Testis (tissue), 5 donors: ENCODE measurements at places on chromosomes 2 and 18.

DNA sequence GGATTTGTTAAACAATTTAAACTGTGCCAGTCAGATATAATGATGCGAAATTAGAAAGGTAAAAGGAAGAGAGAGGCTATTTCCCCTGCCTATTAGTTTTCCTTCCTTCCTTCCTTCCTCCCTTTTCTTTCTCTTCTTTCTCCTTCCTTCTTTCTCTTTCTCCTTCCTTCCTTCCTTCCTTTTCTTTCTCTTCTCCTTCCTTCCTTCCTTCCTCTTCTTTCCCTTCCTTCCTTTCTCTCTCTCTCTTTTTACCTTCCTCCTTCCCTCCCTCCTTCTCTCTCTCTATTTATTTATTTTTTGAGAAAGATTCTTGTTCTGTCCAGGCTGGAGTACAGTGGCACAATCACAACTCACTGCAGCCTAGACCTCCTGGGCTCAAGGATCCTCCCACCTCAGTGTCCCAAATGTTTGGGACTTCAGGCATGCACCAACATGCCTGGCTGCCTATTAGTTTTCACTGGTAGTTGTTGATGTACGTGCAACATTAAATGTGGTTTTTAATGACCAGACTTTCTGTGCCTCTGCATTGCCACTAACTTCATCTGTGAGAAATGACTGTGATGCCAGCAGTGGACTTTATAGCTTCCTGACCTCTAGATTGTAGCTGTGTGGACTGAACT is 48.7 kb upstream of the NFE2L2 start:
- DNase-seq = no peak

GRCh38 chr2:3007135-3007534 is 370.5 kb downstream of the EIPR1 start:
- no peak for DNase-seq

DNA sequence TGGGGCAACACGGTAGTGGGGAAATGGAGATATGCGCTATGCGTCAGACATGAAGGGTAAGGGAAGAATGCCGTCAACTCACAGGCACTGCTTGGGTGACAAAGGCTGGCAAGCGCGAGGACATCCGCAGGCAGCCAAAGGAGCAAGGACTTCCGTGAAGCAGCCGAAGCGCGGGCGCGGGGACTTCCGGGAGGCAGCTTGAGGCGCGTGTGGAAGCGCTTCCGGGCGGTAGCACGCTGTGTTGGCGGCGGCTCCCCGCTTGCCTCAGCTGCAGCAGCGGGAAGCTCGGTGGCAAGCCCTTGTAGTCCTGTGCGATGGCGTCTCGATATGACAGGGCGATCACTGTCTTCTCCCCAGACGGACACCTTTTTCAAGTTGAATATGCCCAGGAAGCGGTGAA is at the start of gene PSMA8:
Gene PSMA8 (plus strand): TSS at position 218 of the 400 bp plus-strand sequence. CDS start 97 bp downstream, at position 315.
- peak; percentile 69 for DNase-seq

DNA sequence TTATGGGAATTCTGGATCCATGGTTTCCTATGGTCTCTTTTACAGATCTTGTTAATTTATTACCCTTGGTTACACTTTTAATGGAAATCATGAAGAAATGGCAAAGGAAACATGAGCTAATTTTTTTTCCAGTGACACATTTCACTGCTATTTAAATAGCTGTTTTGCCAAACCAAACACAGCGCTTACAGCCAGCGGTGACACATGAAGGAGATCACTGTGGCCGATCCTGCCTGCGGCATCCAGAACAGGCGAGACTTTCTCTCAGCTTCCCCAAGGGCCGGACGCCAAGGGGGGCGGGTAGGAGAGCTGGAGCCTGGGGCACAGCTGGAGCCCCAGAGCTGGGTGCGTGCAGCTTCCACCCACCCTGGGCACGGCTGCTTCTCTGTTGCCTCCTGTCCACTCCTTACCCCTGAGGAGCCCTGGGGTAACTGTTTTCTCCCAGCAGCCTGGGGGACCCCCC is 81.4 kb upstream of the PKDCC start:
- peak; percentile 70 for DNase-seq

DNA sequence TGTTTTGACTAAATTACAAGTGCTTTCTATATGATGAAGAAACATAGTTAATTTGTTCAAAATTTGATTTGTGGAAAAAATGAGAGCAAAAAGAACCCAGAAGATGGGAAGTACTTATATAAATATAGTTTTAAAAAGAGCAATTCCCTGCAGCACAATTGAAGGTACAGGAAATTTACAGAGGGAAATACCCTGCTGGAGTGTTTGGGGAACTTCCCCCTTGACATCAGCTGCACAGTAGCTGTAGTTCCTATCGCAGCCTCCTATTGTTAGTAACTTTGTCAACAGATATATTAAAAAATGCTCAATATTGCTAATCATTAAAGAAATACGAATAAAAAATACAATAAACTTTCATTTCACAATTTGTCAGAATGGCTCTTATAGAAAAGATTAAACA is 1118.8 kb upstream of the ZEB2 start:
- no peak for DNase-seq

DNA sequence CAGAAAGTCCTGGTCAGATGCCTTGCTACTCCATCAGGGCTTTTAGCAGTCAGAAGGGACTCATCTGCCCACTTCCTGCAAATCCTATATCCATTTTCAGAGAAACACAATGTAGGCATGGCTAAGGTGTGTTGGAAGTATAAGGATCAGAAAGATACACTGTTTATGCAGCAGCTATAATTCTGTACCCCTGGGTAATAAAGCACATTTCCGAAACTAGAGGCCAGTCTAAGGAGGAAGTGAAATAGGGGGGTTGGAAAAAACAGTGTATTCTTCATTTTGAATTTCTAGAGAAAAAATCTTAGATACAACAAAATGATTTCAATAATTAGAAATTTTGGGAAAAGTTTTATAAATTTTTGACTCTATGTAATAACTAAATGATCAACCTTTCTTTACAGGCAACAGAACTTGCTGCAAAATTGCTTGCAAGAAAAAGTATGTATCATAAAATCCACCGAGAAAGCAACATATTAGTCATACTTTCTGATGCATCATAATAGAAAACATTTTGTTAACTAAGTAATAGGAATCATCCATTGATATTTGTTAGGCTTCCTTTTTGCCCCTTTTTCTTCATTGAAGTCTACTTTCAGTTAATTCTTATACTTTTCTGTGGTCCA is 47.4 kb downstream of the FSIP2 start:
- no peak for DNase-seq

GRCh38 chr2:132588576-132588975 is 81.4 kb downstream of the LYPD1 start:
- DNase-seq = no peak

DNA sequence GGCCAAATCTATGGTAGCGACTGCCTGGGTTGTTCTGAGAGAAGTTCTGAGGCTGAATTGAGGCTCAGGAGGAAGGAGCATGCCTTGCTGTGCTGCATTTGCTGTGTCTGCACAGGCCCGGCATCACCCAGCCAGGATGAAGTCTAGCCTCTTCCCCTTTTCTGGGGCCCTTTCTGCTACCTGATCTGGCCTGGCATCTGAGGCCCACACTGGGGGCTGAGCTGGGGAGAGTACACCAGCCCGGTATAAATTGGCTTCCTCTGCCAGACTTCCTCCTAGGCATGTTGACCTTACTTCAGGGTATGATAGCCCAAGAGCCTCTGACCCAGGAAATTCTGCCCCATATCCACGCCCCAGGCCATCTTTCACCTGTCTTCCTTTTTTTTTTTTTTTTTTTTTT is 30.0 kb downstream of the MRPL35 start:
- DNase-seq = no peak
